KG1 (cell line): ENCODE measurements at places on chromosomes 2 and 18.

- DNase-seq: no peak
These were observed 1246.0 kb upstream of the ZEB2 start for GRCh38 chr2:145765874-145766273.

GRCh38 chr2:168944065-168944464 is 43.0 kb downstream of the G6PC2 start:
- DNase-seq: no peak

DNA sequence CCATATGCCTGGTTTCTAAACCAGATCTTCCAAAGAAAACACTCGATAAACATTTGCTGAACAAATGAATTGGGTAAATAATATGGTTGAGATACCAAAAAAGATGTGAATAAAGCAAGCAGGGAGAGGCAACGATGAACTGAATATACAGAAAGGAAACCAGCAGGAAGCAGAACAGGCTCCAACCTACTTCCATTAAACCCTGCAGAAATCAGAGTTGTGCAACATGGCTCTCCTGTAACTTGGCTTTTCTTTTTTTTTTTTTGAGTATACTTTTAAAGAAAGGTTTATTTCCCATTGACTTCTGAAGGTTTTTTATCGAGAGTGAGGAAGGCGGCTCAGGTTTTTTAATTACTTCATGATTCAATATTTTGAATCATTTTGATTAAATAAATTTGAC is 23.5 kb downstream of the ITSN2 start:
- peak; percentile 45 for DNase-seq

DNA sequence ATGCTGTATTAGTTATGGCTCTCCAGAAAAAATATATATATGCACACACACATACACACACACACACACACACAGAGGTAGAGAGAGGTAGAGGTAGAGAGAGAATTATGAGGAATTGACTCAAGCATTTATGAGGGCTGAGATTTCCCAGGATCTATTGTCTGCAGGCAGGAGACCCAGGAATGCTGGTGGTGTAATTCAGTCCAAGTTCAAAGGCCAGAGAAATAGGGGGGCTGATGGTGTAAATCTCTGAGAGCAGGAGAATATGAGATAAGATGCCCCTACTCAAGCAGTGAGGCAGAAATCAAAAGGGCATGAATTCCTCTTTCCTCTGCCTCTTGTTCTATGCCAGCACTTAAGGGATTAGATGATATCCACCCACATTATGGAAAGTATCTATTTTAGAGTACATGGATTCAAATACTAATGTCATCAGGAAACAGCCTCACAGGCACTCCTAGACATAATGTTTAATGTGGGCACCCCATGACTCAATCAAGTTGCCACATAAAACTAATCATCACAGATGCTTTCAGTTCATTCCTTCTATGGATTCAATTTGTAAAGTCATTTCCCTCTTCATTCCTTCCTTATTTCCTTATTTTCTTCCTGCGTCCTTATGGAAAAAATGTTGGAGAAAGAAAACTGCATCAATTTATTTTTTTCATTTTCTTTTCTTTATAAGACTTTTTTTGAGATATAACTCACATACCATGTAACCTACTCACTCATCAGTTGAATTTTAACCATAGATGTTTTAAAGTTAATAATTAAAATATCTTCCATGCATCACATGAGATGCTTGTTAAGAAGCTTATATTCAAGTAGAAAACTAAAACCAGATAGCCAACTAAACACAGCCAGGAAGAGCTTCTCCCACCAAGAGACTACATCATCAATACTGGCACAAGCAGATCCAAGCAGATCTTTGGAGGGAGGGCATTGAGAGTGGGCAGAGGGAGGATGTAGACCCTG is 406.2 kb downstream of the MBD2 start:
- DNase-seq: no peak

- no peak for DNase-seq
These were observed 19.4 kb downstream of the COA5 start for GRCh38 chr2:98588880-98589431.

DNA sequence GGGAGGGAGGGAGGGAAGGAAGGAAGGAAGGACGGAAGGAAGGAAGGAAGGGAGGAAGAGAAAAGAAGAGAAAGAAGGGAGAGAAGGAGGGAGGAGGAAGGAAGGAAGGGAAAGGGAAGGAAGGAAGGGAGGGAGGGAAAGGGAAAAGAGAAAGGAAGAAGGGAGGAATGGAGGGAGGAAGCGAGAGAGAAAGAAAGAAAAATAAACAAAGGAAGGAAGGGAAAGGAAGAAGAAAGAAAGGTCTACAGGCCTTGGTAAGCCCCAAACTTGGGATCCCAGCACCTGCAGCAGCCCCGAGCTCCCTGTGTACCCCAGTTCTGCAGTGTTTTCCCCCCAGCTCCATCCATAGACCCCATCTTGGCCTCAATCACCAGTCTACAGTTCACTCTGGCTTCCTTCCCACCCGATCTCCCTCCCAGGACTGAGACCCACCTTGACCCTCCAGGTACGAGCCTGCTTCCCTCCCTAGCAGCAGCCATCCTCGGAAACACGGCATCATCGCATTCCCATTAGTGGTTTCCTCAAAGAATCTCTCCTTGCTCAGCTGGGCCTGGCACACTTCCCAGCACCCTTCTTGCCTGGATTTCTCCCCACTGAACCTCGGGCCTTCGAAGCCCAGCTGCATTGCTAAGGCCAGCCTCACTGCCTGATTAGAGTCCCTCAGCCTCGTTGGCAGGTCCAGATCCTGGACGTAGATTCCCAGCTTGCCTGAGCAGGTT is 46.1 kb upstream of the SH3BP4 start:
- no peak for DNase-seq

- no peak for DNase-seq
These were observed 200.3 kb upstream of the ACVR2A start for GRCh38 chr2:147644491-147644890.

DNA sequence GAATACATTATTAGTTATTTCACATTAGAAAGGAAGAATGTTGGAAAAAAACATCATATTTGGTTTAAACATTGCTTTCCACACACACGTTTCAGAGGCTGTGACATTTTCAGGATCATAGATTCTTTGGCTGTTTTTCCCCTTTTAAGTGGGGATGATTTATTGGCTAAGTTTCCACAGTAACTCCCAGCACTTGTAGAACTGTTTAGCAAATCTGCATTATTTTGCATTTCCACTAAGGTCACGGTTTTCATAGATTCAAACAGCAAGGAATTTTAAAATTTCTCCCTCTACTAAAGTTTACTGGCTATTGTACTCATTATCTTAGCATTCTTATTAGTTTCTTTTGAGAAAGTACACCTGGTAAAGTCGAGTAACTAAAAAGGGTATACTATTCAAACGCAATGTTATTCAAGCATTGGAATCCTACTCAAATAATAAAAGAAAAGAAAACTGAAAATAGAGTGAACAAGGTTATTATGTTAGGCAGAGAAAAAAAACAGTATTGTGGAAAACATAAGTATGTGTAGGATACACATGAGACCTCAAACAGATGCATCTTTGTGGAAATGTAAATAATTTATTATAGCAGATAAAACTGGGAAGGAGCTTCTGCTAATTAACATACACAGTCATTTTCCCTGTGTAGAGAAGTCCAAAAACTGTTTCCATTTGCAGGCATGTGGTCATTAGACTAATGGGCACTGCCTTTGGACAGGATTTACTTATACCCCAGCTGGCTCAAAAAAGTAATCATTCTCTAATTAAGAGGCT is 633.8 kb downstream of the NRXN1 start:
- no peak for DNase-seq

DNA sequence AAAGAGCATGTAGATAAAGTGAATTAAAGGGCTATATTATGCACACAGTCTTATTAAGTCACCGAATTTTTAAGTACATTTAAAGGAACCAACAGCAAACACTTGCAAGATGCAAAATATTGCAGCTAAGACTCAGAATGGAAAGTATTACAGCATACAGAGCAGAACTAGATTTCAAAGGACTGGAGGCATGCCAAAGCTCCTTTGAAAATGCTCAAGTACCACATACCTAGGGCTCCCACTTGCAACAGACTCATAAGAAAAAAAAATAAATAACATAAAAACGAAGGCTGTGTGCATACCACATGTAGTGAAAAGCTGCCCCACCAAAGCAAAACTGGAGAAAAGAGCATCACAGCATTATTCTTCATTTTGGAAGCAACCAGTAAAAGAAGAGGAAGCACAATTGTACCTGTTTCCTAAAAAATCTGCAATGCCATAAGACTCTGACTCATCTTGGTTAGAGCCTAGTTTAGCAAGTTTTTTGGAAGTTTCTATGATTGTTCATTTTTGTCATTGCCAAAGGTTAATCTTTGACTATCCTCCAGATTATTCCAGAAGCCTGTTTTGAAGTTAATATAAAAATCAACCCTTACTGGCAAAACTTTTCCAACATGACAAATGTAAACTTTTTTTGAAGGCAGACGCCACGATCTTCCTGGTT is 306.0 kb upstream of the COL3A1 start:
- no peak for DNase-seq

GRCh38 chr18:39627936-39628335 is 2062.3 kb upstream of the CELF4 start:
- DNase-seq: no peak

DNA sequence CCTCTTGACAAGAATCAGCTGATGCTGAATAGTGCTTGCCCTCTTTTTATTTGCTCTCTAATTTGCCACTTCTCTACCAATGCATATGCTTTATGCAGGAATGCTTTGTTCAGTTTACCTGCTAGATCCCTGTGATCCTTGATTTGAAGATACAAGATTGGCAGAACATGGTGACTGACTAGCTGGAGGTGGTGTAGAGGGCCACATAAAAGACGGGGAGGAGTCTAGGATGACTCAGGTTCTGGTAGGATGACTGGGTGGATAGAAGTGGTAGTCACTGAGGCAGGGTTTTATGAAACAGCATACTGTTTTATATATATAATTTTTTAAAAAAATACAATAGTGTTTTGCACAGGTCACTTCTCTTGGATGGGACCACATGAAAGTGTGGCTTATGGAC is 6.3 kb upstream of the ADGRF3 start:
- no peak for DNase-seq
